ENCODE measurements at places on chromosomes 7 and 10. TPM values are rescaled to one million over a fixed set of nuclear protein-coding genes. Genes with fewer than 3 reads are reported as not detected.

GRCh38 chr10:5390607-5391205 lies 13.9 kb downstream of the TUBAL3 start:
- no peak for DNase-seq

DNA sequence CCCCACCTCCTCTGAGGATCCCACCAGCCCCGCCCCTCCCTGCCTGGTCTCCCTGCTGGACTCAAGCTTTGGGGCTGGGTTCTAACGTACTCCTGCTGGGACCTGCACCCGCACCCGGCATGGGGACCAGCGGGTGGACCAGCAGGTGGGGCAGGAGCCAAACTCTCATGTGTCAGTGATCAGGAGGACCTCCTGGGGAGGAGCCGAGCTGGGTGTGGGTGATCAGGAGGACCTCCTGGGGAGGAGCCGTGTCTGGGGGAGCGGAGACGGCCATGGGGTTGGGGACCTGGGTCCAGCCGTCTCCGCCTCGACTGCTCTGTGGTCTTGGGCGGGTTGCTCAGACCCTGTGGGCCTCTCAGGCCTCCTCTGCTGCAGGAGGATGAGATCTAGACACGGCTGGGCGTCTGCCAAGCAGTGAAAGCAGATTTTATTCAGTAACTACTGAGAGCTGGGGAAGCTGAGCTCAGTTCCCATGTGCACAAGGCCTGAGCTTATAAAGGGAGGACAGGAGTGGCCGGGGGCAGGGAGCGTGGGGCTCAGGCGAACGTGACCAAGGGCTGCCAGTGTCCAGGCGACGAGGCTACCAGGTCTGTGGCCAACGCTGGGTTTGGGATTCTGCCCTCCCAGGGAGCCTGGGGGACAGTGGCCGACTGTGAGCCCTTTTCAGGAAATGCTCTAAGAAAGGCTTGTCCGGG lies 33.6 kb upstream of the UTF1 start:
- no peak for DNase-seq

GRCh38 chr7:107551936-107552335 lies 11.8 kb downstream of the COG5 start:
- no peak for DNase-seq

DNA sequence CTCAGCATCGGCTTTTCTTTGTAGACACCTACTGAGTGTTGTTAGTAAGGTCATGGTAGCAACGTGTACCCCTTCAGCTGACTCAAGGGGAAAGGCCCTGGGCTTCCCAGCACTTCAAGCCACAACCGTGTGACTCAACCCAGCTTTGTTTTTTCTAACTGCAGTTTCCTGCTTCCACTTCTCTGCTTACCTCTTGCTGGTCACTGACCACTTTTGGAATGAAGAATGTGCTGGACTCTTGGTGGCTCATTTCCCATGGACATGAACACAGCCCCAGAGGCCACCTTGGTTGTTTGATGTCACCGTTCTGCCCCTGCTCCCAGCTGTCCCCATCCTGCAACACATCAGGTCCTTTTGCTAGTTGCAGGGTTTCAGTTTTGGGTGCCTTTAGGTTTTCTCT lies 69.5 kb upstream of the ZNF438 start:
- no peak for DNase-seq

DNA sequence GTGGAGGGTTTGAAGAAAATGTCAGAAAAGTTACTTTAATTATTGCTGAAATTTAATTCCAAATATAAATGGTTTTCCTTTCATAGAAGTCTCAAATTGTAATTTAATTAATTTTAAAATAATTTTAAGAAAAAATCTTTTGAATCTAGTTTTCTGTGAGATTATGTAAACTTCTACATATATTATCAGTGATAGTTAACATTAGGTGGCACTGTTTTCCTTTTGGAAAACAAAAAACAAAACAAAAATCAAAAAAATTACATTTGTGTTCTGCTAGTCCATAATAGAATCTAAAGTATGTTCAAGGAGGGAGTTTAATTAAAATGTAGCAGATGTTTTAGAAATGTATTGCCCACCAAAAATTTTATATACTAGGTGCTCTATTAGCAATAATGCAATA lies 1456.7 kb downstream of the REEP3 start:
- DNase-seq, result no peak

GRCh38 chr7:140176122-140176701 lies 571 bp downstream of the KDM7A start:
- no peak for DNase-seq

The LMTK2 gene
- 12.9 TPM for polyA plus RNA-seq

GRCh38 chr10:131111007-131111406 lies 200.5 kb downstream of the TCERG1L start:
- DNase-seq, result no peak

DNA sequence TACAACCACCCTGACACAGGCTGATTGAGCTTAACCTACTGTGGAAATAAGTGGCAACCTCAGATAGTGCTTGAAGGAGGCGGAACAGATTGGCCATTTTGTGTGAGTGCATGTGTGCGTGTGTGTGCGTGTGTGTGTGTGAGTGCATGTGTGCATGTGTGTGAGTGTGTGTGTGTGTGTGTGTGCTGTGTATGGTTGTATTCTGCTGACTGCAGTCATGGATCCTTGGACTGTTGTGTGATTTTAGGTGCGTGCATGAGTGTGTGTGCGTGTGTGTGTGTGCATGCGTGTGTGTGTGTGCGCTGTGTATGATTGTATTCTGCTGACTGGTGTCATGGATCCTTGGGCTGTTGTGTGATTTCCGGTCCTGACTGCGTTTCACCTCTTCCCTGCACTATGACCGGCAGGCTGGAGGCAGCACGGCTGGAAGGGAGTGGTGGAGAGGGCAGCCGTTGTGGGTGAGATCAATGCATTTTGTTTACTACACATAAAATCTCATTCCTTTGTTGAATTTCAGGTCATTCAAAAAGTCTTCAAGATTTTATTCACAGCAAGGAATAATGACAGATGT lies 6.3 kb downstream of the IQCE start:
- DNase-seq, result no peak

DNA sequence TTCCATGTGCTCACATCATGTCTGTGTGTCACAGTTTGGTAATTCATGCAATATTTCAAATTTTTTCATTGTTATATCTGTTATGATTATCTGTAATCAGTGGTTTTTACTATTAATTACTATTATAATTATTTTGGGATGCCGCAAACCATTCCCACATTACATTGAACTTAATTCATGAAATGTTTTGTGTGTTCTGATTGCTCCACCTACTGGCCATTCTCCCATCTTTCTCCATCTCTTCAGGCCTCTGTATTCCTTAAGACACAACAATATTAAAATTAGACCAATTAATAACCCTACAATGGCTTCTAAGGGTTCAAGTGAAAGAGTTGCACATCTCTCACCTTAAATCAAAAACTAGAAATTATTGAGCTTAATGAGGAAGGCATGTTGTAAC lies 398.5 kb downstream of the PCDH15 start:
- no peak for DNase-seq

The PNLIPRP2 gene
- polyA plus RNA-seq, result not detected

- DNase-seq, result no peak
Measured at GRCh38 chr10:69936091-69936490, 116.6 kb upstream of the MACROH2A2 start.

- no peak for DNase-seq
Measured at GRCh38 chr7:126657599-126658358, 595.0 kb downstream of the GRM8 start.

GRCh38 chr7:137003566-137003965 lies 135.1 kb downstream of the CHRM2 start:
- no peak for DNase-seq

GRCh38 chr10:43172645-43173044 lies 34.4 kb downstream of the CSGALNACT2 start:
- DNase-seq, result no peak

GRCh38 chr10:6385665-6386064 lies 182.9 kb downstream of the PFKFB3 start:
- DNase-seq, result no peak

DNA sequence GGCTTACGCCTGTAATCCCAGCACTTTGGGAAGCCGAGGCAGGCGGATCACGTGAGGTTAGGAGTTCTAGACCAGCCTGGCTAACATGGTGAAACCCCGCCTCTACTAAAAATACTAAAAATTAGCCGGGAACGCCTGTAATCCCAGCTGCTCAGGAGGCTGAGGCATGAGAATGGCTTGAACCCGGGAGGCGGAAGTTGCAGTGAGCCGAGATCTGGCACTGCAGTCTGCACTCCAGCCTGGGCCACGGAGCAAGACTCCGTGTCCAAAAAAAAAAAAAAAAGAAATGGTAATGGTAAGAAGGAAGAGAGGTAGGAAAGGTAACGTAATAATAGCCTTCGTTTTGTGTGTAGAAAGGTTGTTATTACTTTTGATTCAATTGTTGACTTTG lies 1.2 kb downstream of the HSPA14 start:
- DNase-seq, result no peak

DNA sequence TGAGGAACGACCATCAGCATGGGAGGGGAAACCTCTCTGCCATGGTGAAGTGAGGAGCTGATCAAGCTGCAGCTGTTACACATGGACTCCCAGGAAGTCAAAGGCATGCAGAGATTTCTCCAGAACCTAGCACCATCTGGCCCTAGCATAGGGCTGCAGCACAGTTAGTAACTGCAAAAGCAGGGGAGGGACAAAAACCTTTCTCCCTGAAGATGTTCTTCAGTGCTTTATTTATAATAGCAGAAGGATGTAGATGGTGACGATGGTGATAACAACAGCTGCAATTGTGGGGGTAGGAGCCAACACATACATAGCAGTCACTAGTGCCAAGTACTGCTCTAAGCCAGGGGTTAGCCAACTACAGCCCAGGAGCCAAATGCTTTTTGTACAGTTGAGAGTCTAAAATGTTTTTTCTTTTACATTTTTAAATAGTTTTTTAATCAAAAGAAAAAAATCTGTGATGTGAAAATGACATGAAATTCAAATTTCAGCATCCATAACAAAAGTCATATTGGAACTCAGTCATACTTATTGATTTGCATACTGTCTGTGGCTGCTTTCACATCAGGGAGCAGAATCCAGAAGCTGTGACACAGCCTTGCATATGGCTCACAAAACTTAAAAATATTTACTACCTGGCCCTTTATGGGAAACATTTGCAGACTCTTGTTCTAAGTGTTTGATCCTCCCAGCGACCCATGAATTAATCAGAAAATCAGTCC lies 299.5 kb downstream of the ELMO1 start:
- no peak for DNase-seq

DNA sequence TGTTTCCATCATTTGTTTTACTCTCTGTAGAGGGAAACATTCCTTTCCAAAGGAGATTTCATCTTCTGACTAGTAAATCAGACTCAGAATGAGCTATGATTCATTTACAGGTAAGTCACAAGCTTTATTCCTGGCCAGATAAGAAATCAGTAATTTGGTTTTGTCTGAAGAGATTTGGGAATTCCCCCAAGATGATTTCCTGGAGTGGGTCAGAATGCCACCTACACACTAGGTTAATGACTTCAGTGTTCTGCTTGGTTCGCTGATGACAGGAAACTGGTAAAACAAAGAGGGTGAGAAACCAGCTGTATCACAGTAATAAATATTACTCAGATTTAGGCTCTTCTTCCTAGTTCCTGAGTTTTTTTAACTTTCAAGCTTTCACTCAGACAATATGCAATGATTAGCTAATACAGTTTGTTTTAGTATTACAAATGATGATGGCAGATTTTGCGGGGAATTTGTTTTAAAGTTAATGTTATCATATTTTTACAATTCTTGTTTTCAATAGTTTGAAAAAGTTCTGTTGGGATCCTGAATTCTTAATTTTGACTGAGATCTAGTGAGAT lies 8.3 kb upstream of the ASZ1 start:
- DNase-seq, result no peak

GRCh38 chr7:158025686-158026600 lies 561.7 kb downstream of the PTPRN2 start:
- no peak for DNase-seq

The NKX1-2 gene
- polyA plus RNA-seq, result not detected

The TAS2R4 gene
- 0.73 TPM for polyA plus RNA-seq

GRCh38 chr10:12973149-12973718 lies 28.3 kb downstream of the CCDC3 start:
- no peak for DNase-seq

DNA sequence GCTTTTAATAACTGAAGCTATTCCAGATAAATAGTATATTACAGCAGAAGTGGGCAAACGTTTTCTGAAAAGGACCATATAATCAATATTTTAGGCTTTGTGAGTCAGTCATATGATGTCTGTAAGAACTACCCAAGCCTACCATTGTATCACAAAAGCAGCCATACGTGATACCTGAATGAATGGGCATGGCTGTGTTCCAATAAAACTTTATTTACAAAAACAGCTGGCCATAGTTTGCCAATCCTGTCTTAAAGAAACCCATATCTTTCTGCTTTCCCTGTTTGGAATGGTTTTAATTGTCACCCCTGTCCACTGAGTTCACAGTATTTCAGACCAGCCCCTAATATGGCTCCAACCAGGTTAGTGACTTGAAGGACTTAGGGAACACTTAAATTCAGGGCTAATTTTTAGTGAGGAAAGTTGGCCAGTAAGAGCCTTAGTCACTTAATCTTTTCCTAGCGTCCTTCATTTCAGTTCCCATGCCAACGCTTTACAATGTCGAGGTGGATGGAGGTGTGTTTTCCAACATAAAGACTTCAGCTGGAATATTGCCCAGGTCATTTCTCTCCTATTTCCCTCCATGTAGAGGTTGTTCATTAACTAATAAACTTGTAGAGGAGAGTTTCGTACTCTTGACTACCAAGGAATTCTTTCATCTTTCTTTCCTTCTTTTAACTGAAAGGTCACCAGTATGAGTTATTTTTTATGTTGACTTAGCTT lies 184.5 kb downstream of the TRIL start:
- DNase-seq, result no peak

DNA sequence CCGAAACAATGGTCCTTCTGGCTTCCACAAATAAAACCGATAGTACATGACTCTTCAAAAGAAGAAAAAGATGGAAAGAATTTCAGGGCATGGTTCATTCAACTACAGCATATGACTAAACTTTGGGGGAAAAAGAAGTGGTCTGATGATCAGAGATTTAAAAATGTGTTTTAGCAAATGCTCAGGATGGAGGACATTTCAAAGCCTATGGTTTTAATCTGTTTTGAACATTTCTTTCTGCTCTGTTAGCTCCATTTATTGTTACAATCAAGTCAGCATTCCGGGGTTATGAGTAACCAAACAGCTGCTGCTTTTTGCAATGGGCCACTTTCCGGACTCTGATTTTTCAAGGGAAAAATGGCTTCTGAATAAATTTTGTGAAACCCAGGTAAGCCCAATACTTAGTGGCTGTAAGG lies 142.4 kb downstream of the CUBN start:
- no peak for DNase-seq

DNA sequence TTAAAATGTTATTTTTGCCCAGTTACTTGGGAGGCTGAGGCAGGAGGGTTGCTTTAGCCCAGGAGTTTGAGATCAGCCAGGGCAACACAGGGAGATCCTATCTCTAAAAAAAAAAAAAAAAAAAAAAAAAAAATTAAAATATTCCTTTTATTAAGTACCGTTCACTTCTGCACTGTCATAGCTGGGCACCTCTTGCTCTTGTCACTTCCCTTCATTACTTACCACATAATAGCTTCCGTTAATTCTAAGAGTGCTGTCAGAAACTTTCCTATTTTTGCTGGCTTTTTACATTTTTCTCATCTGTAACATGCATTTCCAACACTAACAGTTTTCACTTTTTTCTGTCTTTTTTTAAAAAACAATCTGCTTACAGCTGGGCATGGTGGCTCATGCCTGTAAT lies 132.9 kb downstream of the PIP4K2A start:
- no peak for DNase-seq

Measured in left renal cortex interstitium (tissue), 4 donors.